Stimulated activated CD4-positive, alpha-beta T cell treated with anti-CD3 and anti-CD28 coated beads, Interleukin-4, amount 100 ng/mL, for 1 hour (primary cell): ENCODE measurements at places on chromosomes 1 and 21.

- no peak for DNase-seq
These were observed 15.7 kb downstream of the BLACAT1 start for GRCh38 chr1:205440121-205440475.

- DNase-seq = no peak
These were observed 51.7 kb downstream of the PAX7 start for GRCh38 chr1:18682375-18682774.

DNA sequence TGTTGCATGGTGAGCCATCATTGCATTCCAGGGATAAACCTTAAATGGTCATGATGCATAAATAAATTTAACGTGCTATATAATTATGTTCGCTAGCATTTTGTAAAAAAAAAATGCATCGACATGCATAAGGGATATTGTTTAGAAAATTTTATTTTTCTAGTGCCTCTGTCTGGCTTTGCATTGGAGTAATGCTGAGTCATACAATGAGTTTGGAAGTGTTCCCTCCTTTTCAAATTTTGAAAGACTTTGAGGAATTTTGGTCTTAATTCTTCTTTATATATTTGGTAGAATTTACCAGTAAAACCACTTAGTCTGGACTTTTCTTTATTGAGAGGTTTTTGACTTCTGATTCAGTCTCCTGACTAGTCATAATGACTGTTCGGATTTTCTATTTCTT, 4.9 kb downstream of the MNDA start:
- DNase-seq = no peak

DNA sequence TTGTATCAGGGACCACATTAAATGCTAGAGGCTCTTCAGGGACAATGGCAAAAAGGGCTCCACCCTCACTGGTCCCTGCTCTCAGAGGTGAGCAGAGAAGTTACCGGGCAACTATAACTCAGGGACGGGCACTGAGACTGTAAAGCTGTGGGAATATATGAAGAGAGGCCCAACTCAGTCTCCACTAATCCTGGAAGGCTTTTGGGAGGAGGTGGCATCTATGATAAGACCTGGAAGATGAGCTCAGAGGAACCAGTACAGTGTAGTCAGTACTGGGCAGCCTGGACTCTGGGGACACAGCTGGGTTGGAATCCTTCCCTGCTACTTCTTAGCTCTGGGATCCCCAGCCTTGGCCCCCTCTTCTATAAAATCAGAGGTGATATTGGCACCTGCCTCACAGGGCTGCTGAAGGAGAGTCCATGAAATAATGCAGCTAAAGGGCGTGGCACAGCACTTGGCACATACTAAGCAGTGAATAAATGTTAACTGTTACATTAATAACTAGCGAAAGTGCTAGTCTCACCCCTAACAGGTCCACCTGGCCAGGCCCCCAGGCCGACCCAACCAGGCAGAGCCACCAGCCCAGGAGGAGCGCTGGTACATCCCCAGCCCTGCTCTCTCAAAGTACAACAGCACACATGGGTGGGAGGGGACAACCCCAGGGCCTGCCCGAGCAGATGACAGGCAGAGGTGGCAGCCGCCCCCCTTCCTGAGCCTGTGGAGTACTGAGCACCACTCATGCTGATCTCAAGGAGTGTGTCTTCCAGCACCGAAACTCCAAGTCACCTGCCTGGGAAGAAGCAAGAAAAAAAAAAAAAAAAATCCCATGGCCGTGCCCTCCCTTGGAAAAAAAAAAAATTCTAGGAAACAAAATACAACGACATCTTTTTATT, 62.7 kb downstream of the CASZ1 start:
- peak; percentile 60 for DNase-seq

GRCh38 chr1:183025782-183026774, 2.9 kb downstream of the LAMC1 start:
- DNase-seq = no peak

DNA sequence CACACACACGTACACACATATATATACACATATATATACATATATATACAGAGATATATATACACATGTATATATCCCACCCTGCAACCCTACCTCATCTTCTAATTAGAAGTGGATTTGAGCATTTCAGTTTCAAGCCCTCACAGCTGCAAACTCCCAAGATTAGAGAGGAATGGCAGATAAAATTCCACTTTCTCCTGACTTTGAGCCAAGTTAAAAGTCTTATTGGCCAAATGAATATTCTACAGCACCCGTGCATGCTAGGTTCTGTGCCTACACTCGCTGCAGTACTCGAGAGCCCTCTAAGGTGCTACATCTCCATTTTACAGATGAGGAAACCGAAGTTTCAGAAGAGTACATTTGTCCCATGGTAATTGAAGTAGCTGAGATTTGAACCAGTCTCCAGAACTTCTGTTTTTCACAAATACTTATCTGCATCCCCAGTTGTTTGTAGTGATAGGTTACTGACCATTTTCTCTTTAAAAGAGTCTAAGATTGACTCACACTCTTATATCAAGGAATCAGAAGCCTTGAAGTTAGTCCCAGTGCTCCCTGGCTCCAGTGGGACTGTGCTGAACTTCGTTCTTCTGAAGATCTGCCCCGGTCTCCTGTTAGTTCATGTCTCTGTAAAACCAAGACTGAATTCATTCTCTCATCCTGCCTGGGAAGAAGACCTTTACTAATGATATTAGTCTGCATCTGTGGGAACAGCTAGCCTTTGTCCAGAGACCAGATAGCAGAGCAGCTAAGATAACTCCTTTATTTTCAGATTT, 292.1 kb downstream of the TM2D1 start:
- no peak for DNase-seq

GRCh38 chr1:231162970-231163829, 1.3 kb downstream of the TRIM67 start:
- DNase-seq = no peak

DNA sequence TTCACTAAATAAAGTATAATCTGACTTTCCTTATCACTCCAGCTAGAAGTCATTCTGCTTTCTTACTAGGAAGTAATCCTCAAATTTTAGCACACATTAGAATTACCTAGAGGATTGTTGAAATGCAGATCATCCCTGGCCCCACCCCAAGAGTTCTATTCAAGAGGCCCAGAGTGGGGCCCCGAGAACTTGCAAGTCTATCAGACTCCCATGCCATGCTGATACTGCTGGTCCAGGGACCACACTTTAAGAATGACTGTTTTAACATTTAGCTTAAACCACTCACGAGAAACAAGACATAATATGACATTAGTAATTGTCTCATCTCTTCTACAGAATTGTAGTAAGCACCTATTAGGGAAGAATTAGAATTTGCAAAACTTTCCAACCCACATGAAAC, 7.7 kb upstream of the SYNJ1 start:
- no peak for DNase-seq

DNA sequence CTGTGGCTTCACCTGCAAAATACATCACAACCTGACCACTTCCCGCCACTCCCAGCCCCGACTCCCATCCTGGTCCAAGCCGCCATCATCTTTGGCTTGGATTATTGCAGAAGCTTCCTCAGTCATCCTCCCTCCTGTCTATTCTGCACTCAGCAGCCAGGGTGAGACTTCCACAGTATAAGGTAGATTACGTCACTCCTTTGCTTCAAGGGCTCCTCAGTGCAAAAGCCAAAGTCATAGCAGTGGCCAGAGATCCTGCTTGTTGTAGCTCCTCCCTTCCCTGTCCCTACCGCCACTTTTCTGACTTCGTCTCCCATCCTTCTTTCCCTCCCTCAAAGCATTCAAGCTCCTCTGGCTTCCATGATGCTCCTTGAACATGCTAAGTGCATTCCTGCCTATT, 152.8 kb downstream of the GRIK3 start:
- no peak for DNase-seq

DNA sequence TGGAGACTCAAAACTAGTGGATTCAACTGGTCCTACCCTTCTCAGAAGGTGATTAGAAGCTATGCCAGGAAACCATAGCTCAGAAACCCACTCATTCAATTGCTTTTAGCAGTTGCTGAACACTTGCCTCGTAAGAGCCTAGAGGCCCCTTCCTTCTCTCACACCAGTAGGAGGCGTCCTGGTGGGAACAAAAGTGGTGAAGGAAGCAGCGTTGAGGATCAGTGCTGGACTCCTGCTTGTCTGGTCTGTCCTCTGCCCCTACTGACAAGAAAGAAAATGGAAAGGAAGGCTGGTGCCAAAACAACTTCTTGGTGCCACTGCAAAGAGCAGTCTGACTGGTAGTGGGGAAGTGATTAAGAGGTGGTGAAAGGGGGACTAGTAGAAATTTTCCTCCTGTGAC, 269.7 kb downstream of the LMO4 start:
- DNase-seq = no peak

GRCh38 chr1:221669441-221669840, 72.4 kb downstream of the DUSP10 start:
- DNase-seq = no peak

- DNase-seq = no peak
These were observed 183.6 kb upstream of the NR5A2 start for GRCh38 chr1:199843861-199844260.

- DNase-seq = no peak
These were observed 51.8 kb downstream of the ST6GALNAC5 start for GRCh38 chr1:76919085-76919484.

DNA sequence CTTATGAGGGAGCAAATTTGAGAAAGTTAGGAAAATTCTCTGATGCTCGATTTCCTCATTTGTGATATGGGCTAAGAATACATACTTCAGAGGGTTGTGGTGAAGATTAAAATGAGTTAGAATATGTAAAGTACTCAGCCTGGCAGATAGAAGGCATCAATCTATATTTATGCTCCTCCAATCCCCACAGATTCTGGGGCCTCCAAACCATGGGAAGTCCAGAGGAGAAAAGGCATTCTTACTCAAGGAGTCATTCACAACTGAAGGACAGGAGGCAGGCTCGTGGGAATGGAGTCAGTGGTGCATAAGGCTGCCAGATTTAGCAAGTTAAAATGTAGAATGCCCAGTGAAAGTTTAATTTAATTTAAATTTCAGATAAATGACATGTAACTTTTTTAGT, 330.0 kb upstream of the POU3F1 start:
- DNase-seq = no peak

- no peak for DNase-seq
These were observed 75.4 kb downstream of the MRPL37 start for GRCh38 chr1:54275349-54275748.

- no peak for DNase-seq
These were observed 9.3 kb downstream of the TCP10L start for GRCh38 chr21:32576011-32576410.

GRCh38 chr21:45934554-45934953, 47.0 kb upstream of the COL6A1 start:
- DNase-seq = no peak

GRCh38 chr21:29308456-29308783, 9.7 kb downstream of the BACH1 start:
- DNase-seq = no peak

- no peak for DNase-seq
These were observed 53.4 kb downstream of the DMRTA2 start for GRCh38 chr1:50369830-50370229.

DNA sequence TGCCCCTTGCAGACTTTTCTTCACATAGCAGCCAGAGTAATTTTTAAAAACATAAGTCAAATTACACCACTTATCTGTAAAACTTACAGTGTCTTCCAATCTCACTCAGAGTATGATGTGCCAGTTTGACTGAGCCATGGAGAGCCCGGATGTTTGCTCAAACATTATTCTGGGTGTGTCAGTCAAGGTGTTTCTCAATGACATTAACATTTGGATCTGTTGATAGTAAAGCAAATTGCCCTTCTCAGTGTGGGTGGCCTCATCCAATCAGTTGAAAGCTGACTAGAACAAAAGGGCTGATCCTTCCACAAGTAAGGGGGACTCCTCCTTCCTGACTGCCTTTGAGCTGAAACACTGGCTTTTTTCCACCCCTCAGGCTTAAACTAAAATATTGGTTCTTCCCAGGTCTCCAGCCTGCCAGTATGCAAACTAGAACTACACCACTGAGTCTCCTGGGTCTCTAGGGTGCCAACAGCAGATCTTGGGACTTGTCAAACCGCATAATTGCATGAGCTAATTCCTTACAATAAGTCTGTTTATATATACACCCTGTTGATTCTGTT, 157.9 kb upstream of the CTTNBP2NL start:
- no peak for DNase-seq

GRCh38 chr1:25641931-25642573, 25.5 kb downstream of the MAN1C1 start:
- no peak for DNase-seq
